Naive thymus-derived CD4-positive, alpha-beta T cell (primary cell): ENCODE measurements at places on chromosomes 3 and 15.

- no peak for DNase-seq
- no peak overlapping the region for H3K4me3 ChIP-seq
- H3K36me3 ChIP-seq: no peaks in the 10 kb centered on the region
- no peak overlapping the region for H3K27ac ChIP-seq
- H3K4me1 ChIP-seq: no peaks in the 10 kb centered on the region
Measured at GRCh38 chr3:167502401-167502800, 28.6 kb upstream of the SERPINI2 start.

GRCh38 chr15:42640109-42640508 lies 64.7 kb downstream of the STARD9 start:
- H3K27me3 ChIP-seq: no peaks in the 10 kb centered on the region
- DNase-seq: no peak
- H3K27ac ChIP-seq: no peak overlapping the region
- H3K36me3 ChIP-seq: no peaks in the 10 kb centered on the region
- no peak overlapping the region for H3K4me3 ChIP-seq

- H3K4me3 ChIP-seq: no peak overlapping the region
- no peak overlapping the region for H3K27ac ChIP-seq
- DNase-seq: no peak
- no peaks in the 10 kb centered on the region for H3K4me1 ChIP-seq
- no peaks in the 10 kb centered on the region for H3K27me3 ChIP-seq
Measured at GRCh38 chr15:81516012-81516411, 142.0 kb upstream of the TMC3 start.

DNA sequence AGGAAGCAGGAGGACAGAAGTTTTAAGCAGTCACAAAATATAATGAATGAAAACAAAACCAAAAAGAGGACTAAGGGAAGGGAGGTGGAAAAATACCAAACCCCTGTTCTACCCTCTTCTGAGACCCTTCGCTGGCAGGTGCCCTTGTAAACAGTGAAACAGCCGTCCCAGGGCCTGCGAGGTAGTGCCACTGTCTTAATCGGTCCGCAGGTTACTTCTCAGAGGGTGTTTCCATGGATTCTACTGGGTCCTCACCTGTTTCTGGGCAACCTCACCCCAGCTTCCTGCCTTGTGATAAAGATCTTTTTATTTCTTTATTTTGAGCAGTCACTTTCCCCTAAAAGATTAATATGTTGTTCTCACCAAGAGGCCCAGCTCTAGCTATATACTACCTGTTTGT lies 65.3 kb downstream of the SLC30A4 start:
- peaks cover 33% of the 10 kb centered on the region for H3K4me1 ChIP-seq
- DNase-seq: no peak
- peak overlapping the region; percentile 68 for H3K27ac ChIP-seq
- no peaks in the 10 kb centered on the region for H3K27me3 ChIP-seq
- H3K36me3 ChIP-seq: no peaks in the 10 kb centered on the region
- no peak overlapping the region for H3K4me3 ChIP-seq
